Left kidney (tissue), 8 donors: ENCODE measurements at places on chromosomes 7 and 10. TPM values are rescaled to one million over a fixed set of nuclear protein-coding genes. Genes with fewer than 3 reads are reported as not detected.

Gene TDRD1
- 0.05 TPM for polyA plus RNA-seq

Gene ARMC10
- polyA plus RNA-seq = 68.2 TPM

Gene PTPN20
- polyA plus RNA-seq = 7.3 TPM

GRCh38 chr10:52961323-52961722, 188.7 kb upstream of the MBL2 start:
- no peak for DNase-seq

DNA sequence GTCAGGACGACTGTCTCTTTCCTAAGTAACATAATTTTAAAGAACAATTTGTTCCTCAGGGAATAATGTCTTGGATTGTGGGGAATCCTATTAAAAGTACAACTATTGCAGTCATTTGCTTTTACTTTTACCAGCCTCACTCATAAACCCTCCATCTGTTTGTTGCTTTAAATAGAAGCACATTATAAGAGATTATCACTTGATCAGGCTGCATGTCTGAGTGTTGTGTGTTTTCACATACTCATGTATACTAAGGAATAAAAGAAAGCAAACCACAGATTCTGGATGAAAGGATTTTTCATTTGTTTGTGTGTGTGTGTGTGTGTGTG, 1077.8 kb downstream of the KCNMA1 start:
- no peak for DNase-seq

- no peak for DNase-seq
Measured at GRCh38 chr7:127822822-127823508, 171.0 kb downstream of the SND1 start.
